Osteocyte (in vitro differentiated cells): ENCODE measurements at places on chromosomes 4 and X.

DNA sequence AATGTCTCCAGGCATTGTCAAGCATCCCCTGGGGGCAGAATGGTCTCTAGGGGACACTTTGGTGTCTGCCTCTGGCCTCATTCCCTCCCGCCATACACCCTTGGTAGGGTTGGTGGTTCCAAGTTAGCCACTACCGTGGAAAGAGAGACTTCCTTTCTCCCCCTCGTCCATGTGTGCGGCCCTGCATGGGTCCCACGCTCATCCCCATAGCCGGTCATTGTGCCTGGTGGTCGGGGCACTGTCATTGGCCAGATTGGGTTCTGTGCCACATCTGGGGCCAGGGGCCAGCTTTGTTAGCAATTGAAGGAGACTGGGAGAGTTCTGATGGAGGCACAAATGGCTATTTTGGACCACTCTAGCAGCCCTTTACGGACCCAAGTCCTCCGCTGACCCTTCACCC is 17.3 kb downstream of the CLCN4 start:
- no peaks in the 10 kb centered on the region for H3K27me3 ChIP-seq
- no peaks in the 10 kb centered on the region for H3K36me3 ChIP-seq
- peaks cover 21% of the 10 kb centered on the region for H3K4me1 ChIP-seq
- DNase-seq, result no peak
- H3K27ac ChIP-seq, result no peak overlapping the region

GRCh38 chr4:19969492-19969891 is 282.2 kb upstream of the SLIT2 start:
- no peak for DNase-seq
- no peak overlapping the region for H3K4me3 ChIP-seq
- no peak overlapping the region for H3K27ac ChIP-seq
- H3K36me3 ChIP-seq, result no peaks in the 10 kb centered on the region
- no peaks in the 10 kb centered on the region for H3K27me3 ChIP-seq
- H3K4me1 ChIP-seq, result no peaks in the 10 kb centered on the region

GRCh38 chr4:137819964-137820383 is 287.7 kb upstream of the PCDH18 start:
- peaks cover 3% of the 10 kb centered on the region for H3K4me1 ChIP-seq
- no peaks in the 10 kb centered on the region for H3K36me3 ChIP-seq
- H3K27ac ChIP-seq, result no peak overlapping the region
- H3K27me3 ChIP-seq, result no peaks in the 10 kb centered on the region
- no peak for DNase-seq
- H3K4me3 ChIP-seq, result no peak overlapping the region

- no peak for DNase-seq
- no peak overlapping the region for H3K4me3 ChIP-seq
- H3K4me1 ChIP-seq, result peaks cover 18% of the 10 kb centered on the region
- H3K27ac ChIP-seq, result no peak overlapping the region
- H3K27me3 ChIP-seq, result no peaks in the 10 kb centered on the region
- no peaks in the 10 kb centered on the region for H3K36me3 ChIP-seq
These were observed 52.4 kb downstream of the SCFD2 start for GRCh38 chr4:53313510-53313909.

DNA sequence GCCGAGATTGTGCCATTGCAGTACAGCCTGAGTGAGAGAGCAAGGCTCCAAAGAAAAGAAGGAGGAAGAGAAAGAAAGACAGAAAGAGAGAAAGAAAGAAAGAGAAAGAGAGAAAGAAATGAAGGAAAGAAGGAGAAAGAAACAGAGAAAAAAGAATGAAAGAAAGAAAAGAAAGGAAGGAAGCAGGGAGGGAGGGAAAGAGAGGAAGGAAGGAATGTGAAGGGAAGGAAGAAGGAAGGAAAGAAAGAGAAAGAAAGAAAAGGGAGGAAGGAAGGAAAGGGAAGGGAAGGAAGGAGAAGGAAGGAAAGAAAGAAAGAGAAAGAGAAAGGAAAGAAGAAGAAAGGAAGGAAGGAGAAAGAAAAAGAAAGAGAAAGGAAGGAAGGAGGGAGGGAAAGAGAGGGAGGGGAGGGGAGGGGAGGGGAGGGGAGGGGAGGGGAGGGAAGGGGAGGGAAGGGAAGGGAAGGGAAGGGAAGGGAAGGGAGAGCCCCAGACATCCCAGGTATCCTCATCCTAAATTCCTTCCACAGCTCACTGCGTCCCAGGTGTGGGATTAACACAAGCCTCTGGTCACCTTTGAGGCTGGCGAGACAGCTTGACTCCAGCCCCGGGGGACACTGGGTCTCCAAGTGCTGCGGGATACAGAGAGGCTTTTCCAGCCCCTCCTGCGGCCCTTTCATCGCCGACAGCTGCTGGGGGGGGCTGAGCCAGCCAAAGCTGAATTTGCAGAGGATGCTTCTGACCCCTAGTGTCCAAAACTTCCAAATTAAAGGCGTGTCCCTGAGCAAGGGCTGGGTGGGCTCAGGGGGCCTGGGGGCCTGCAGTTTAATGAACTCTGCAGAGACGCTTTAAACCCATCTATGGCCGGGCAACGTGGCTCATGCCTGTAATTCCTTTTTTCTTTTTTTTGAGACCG is 24.2 kb upstream of the CSF2RA start:
- peaks cover 23% of the 10 kb centered on the region for H3K4me1 ChIP-seq
- no peaks in the 10 kb centered on the region for H3K36me3 ChIP-seq
- no peak for DNase-seq
- no peak overlapping the region for H3K4me3 ChIP-seq
- H3K27me3 ChIP-seq, result no peaks in the 10 kb centered on the region
